ENCODE measurements at places on chromosomes 4 and X.

DNA sequence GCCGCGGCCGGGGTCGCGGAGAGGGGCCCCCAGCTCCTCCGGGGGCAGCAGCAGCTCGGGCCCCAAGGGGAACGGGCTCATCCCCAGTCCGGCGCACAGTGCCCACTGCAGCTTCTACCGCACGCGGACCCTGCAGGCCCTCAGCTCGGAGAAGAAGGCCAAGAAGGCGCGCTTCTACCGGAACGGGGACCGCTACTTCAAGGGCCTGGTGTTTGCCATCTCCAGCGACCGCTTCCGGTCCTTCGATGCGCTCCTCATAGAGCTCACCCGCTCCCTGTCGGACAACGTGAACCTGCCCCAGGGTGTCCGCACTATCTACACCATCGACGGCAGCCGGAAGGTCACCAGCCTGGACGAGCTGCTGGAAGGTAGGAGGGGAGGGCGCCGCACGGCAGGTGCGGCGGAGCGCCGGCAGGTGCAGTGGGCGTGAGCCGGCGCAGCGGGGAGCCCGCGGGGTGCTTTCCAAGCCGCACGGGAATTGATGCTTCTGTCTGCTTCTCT lies 886 bp downstream of the DCLK2 start:
- DNase-seq: peak; percentile 23

DNA sequence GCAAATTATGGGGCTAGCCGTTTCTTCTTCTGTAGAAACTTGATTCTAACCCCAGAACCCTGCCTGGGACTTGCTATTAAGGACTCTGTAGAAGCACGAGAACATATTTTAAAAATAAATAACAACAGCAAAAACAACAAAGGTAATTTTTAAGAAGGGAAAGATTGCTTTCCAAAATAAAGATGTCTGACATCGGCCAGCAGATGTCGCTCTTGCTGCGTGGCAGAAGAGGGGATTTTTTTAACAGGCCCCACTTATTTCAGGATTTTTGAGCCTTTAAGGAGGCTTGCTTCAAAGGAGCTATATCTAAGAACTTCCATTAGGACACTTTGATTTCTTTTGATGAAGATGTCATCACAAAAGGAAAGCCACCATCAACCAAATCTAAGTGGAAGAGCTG lies 62.8 kb upstream of the EGFL6 start:
- DNase-seq: peak; percentile 75

DNA sequence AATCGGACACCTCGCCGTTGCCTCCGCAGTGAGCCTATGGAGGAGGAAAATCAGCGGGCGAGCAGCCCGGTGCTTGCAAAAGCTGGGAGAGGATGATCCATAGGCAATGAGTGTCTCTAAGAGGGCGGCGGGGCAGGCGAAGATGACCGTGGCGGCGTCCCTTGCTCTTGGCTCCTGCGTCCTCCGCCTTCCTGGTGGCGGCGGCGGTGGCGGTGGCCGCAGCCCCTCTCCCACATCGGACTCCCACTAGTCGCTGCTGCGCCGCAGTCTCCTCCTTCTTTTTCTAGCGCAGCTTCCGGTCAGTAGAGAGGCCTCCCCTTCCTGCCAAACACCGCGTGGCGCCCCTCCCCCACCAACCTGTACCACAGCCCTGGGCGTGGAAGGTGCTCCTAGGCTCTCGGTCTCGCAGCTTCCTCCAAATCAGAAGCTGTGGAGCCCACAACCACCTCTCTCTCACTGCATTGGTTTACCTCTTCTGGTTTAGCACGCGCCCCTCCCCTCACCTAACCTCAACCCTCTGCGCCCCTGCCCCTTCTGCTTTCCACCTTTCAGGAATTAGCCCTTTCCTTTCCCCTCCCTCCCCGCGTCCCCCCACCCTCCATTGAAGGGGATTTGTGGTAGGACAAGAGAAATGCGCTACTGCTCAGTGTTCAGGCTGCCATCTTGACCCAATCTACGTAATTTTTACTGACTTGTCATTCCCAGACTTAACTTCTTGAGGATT lies at the start of gene SPIN3:
Gene SPIN3 (minus strand): TSS at position 271 of the 724 bp plus-strand sequence. CDS start 594 bp downstream, outside the sequence.
- peak; percentile 86 for DNase-seq

DNA sequence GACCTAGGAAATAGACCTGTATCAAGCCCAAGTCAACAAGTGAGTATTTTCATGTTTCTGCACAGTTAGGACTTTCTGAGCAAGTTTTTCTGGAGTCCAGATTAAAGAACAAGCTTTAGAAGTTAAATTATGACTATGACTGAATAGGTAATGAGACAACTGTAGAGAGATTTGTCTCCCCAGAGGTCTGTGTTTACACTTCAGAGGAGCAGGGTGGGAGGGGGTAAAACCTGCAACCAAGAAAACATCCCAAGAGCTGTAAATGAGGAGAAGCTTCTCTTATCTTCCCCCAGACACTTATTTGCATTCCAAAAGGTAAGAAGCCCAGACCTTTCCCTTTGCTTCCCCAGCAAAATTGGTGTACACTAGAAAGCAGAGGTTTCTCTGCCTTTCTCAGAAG lies 22.1 kb upstream of the CEP135 start:
- no peak for DNase-seq

DNA sequence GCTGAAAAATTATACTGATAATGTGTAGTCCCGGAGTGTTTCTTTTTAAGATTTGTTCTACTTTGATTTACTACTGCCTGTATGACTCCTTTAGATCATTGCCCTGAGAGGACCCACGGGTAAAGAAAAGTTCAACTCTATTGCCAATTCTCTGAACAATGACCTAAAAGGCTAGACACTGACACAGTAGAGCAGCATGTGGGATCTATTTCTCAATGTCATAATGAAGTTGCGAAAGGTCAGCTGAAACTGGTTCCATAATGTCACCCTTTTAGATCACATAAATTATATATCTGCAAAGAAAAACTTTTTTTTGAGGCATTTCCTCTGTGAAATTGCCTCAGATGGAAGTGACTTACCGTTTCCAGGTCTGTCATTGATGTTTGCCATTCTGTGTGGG lies 67.4 kb downstream of the GLRB start:
- DNase-seq: no peak

GRCh38 chr4:89497517-89498308 lies 190.1 kb upstream of the GPRIN3 start:
- DNase-seq: no peak

GRCh38 chr4:186700746-186701145 lies 22.9 kb downstream of the FAT1 start:
- peak; percentile 57 for DNase-seq

DNA sequence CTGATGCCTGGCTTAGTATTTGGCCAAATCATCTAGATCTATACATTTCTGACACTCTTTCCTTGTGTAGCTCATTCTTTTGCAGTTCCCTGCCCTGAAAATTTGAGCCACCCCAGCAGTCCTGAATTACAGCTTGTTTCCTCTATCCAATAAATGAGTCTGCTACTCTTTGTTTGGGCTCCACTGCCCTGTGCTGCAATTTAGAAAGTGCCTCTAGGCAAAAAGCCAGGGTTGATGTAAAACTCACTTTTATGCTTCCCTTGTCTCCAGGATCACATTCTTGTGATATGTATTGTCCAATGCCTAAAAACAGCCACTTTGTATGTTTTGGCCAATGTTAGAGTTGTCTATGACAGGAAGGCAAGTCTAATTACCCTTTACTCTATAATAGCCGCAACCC lies 101.7 kb upstream of the MAP3K15 start:
- no peak for DNase-seq

- no peak for DNase-seq
Measured at GRCh38 chr4:98614094-98614493, 44.3 kb downstream of the TSPAN5 start.

DNA sequence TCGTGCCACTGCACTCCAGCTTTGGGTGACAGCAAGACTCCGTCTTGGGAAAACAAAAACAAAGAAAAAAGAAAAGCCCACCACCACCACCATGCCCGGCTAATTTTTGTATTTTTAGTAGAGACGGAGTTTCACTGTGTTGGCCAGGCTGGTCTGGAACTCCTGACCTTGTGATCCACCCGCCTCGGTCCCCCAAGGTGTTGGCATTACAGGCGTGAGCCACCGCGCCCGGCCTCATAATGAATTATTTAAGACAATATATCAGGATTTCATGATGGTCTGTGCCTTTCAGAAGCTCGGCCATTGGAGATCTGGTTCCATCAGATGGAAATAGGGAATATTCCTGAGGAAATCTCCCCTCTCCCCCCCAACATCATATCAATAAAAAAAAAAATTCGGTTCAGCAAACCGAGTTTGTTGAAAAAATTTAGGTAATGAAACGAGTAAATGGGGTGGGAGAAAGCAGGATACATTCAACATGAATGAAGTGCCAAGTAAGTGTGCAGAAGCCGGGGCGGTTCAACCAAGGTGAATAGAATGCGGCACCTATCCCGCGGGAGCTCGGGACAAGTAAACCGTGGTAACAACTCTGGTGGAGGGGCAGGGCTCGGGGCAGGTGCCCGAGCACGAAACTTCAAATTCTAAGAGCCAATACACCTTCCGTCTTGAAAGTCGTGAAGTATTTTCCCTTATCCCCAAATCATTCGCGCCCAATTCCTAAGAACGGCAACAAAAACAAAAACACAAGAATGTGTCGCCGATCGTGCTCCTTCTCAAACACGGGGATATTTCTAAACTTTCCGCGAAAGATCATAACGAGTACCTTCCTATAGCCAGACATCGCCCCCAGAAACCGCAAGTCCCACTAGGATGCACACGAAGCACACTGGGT lies 773 bp upstream of the TXLNG start:
- no peak for DNase-seq

- DNase-seq: no peak
Measured at GRCh38 chrX:107978707-107979307, 3.4 kb downstream of the TEX13B start.

DNA sequence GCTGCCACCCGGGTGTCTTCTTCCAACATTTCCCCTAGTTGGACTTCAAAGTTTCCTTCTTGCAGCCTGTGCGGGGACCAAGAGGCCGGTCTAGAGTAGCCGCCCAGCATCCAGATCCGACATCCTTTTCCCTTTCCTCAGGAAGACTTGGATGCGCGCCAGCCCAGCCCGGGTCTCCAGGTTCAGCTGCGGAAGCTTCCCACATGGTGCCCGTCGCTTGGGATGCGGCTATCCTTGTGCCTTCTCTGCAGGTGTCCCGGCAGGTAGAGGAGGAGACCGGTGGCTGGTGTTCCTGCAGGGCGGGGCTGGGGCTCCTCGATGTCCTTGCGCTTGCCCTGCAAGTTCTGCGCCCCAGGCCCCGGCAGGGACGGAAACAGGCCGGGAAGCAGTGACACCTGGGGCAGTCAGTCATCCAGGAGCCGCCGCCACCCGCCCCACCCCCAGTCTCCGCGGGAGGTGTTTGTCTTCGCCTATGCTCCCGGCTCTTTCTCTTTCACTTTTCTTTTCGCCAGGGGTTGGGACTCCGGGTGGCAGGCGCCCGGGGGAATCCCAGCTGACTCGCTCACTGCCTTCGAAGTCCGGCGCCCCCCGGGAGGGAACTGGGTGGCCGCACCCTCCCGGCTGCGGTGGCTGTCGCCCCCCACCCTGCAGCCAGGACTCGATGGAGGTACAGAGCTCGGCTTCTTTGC lies at the start of gene IL15:
Gene IL15 (plus strand): TSS at position 502 of the 689 bp plus-strand sequence. CDS start 82,882 bp downstream, outside the sequence.
- DNase-seq: peak; percentile 94

GRCh38 chrX:24702362-24703184 lies 8.9 kb downstream of the POLA1 start:
- no peak for DNase-seq

GRCh38 chr4:26707342-26707741 lies 123.5 kb downstream of the TBC1D19 start:
- DNase-seq: no peak

DNA sequence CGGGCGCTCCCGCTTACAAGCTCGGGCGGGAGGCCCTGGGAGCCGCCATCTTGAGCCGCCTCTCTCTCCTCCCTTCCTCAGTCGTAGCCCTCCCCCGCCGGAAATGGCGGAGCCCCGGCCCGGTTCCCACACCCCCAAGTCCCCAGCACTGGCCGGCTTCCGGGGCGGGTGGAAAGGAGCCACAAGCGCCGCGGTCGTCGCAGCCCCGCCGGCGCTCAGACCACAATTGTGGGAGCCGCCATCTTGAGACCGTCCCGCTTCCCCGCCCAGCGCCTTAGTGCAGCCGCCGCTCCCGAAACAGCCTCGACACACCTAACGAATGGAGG lies 531 bp downstream of the HCFC1 start:
- DNase-seq: peak; percentile 84

Measured in SJCRH30 (cell line).